ENCODE measurements at places on chromosomes 3 and 15.

- peaks cover 8% of the 10 kb centered on the region for H3K36me3 ChIP-seq
- H3K27me3 ChIP-seq: no peaks in the 10 kb centered on the region
- H3K4me3 ChIP-seq: no peak overlapping the region
- H3K4me1 ChIP-seq: peaks cover 45% of the 10 kb centered on the region
Measured at GRCh38 chr3:71072287-71072686, 511.2 kb downstream of the FOXP1 start.

- H3K4me1 ChIP-seq: peaks cover 45% of the 10 kb centered on the region
- DNase-seq: peak; percentile 62
- H3K27ac ChIP-seq: peak within 1 kb of the TSS; percentile 99
- H3K36me3 ChIP-seq: peaks cover 9% of the 10 kb centered on the region
- peaks cover 13% of the 10 kb centered on the region for H3K27me3 ChIP-seq
- H3K4me3 ChIP-seq: peak within 1 kb of the TSS; percentile 97
Measured at GRCh38 chr3:113531826-113532697, at the start of gene SIDT1. Gene SIDT1 (plus strand): TSS chr3:113532555. CDS start chr3:113533022, 467 bp downstream.

GRCh38 chr15:93705753-93706455 lies 525.5 kb upstream of the MCTP2 start:
- H3K36me3 ChIP-seq: no peaks in the 10 kb centered on the region
- no peak overlapping the region for H3K27ac ChIP-seq
- no peaks in the 10 kb centered on the region for H3K27me3 ChIP-seq
- no peaks in the 10 kb centered on the region for H3K4me1 ChIP-seq
- no peak for DNase-seq
- no peak overlapping the region for H3K4me3 ChIP-seq

DNA sequence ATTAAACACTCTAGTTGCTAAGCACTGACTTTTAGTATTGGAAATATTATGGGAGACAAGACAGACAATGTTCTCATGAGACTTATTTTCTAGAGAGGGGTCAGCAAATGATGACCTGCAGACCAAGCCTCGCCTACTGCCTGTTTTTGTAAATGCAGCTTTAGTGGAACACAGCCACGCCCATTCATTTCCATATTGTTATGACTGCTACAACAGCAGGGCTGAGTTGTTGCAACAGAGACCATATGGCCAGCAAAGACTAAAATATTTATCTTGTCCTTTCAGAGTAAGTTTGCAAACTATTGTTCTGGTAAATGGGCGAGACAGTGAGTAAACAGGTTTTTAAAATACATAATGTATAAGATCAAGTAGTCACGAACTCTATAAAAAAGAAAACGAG lies 570.2 kb downstream of the NTRK3 start:
- peaks cover 7% of the 10 kb centered on the region for H3K4me1 ChIP-seq
- DNase-seq: no peak
- no peaks in the 10 kb centered on the region for H3K36me3 ChIP-seq
- H3K4me3 ChIP-seq: no peak overlapping the region

GRCh38 chr15:96268442-96269204 lies 61.9 kb upstream of the NR2F2 start:
- no peak overlapping the region for H3K4me3 ChIP-seq
- no peak overlapping the region for H3K27ac ChIP-seq
- no peaks in the 10 kb centered on the region for H3K36me3 ChIP-seq

- DNase-seq: no peak
- H3K4me3 ChIP-seq: no peak overlapping the region
- no peaks in the 10 kb centered on the region for H3K4me1 ChIP-seq
- H3K27me3 ChIP-seq: no peaks in the 10 kb centered on the region
Measured at GRCh38 chr3:177905173-177906125, 630.8 kb upstream of the KCNMB2 start.

GRCh38 chr15:82548700-82549099 lies 8.4 kb upstream of the RPS17 start:
- peak; percentile 63 for DNase-seq
- H3K27me3 ChIP-seq: peaks cover 13% of the 10 kb centered on the region
- no peaks in the 10 kb centered on the region for H3K36me3 ChIP-seq
- no peaks in the 10 kb centered on the region for H3K4me1 ChIP-seq

- no peak overlapping the region for H3K4me3 ChIP-seq
- peaks cover 4% of the 10 kb centered on the region for H3K4me1 ChIP-seq
- H3K27me3 ChIP-seq: no peaks in the 10 kb centered on the region
- DNase-seq: no peak
Measured at GRCh38 chr3:108158251-108158650, 64.0 kb downstream of the IFT57 start.

DNA sequence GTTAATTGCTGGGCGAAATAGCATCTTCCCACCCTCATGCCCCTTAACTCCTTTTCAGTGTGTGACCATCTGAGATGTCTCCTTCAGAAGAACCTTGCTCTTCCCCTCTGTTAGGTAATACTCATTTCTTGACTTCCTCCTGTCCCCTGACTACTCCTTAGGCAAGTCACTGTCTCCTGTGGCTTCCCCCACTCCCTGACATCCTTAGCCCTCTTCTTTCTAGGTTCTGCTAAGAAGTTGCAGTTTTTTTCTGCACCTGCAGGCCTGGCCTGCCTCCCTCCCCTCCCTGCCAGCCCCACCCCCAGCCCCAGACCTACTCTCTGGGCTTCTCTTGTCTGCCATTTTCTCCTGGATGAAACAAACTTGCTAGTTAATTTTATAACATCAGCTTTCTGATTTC lies 15.2 kb upstream of the EID1 start:
- H3K4me1 ChIP-seq: peaks cover 22% of the 10 kb centered on the region
- H3K4me3 ChIP-seq: no peak overlapping the region
- no peak for DNase-seq

DNA sequence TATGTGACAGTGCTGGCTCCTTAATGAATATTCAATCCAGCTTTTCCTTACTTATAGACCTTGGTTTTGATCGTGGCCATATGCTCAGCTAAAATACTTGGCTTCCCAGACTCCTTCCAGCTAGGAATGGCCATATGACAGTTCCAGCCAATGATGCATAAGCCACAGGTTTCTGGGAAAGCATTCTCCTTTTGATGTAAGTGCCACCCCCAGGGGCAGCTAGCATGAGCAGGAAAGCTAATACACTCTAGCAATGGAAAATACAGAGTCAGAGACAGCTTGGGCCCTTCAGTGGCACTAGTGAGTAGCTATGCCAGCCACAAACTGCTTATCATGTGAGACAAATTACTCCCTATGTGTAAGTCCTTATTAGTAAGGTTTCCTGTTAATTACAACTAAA lies 26.7 kb downstream of the TBC1D2B start:
- H3K36me3 ChIP-seq: peaks cover 49% of the 10 kb centered on the region
- no peak for DNase-seq
- peak overlapping the region; percentile 78 for H3K4me3 ChIP-seq
- peaks cover 87% of the 10 kb centered on the region for H3K4me1 ChIP-seq
- H3K27ac ChIP-seq: peak overlapping the region; percentile 97

DNA sequence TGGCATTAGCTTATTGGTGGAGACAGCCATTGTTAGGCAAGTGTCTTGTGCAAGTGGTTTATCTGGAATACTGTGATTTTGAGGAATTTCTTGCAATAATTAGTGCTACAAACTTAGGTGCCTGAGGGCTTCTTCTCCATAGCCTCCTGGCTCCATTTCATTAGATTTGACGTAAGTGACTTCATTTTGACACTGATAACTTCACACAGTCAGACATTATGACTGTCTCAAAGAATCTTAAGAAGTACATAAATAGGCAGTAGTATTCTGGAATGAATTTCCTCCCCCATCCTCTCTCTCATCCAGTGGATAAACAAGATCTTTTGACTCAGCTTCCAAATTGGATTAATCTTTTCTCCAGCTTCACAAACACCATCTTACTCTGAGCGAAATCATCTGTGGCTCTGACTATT lies 19.0 kb downstream of the ARL14 start:
- no peaks in the 10 kb centered on the region for H3K36me3 ChIP-seq
- peaks cover 5% of the 10 kb centered on the region for H3K4me1 ChIP-seq
- no peak for DNase-seq
- H3K4me3 ChIP-seq: no peak overlapping the region
- H3K27me3 ChIP-seq: peaks cover 1% of the 10 kb centered on the region

- H3K4me1 ChIP-seq: peaks cover 65% of the 10 kb centered on the region
- no peak for DNase-seq
- H3K4me3 ChIP-seq: no peak overlapping the region
- peaks cover 12% of the 10 kb centered on the region for H3K36me3 ChIP-seq
- no peak overlapping the region for H3K27ac ChIP-seq
Measured at GRCh38 chr3:46286947-46287565, 44.8 kb downstream of the CCR3 start.

DNA sequence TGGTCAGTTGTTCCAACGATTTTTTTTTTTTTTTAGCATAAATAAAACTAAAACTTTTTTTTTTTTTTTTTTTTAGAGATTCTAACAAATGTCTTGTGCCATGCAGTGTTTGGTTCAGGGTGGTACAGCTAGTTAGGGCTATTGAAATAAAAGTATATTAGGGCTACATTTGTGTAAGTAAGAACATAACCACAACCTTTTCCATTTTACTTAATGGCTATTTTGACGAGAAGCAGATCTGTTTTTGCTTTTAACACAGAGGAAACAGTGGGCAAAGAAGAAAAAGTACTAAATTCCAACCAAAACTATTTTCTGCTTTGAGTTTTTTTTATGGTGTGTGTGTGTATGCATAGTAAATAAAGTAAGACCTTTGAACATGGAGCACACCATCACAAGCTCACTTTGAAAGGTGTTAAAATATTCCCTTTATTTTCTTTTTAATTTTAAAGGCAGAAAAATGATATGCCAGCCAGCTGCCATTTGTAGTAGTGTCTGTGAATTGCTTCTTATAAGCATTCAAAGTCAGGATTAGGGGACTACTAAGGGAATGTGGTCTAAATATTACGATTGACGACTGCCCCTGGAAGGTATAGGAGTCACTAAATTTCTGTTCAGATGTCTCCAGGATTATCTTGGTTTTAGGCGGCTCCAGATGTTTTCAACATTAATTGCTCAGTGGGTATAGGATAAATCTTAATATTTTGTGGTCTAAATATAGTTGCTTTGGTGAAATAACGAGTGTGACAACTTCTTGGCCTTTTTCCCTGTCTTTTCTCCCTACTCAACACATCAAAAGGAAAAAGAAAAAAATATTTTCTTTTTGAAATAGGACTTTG lies 3.1 kb downstream of the RARB start:
- peaks cover 2% of the 10 kb centered on the region for H3K36me3 ChIP-seq
- no peak overlapping the region for H3K27ac ChIP-seq
- peaks cover 42% of the 10 kb centered on the region for H3K27me3 ChIP-seq
- peaks cover 5% of the 10 kb centered on the region for H3K4me1 ChIP-seq
- DNase-seq: no peak
- no peak overlapping the region for H3K4me3 ChIP-seq

DNA sequence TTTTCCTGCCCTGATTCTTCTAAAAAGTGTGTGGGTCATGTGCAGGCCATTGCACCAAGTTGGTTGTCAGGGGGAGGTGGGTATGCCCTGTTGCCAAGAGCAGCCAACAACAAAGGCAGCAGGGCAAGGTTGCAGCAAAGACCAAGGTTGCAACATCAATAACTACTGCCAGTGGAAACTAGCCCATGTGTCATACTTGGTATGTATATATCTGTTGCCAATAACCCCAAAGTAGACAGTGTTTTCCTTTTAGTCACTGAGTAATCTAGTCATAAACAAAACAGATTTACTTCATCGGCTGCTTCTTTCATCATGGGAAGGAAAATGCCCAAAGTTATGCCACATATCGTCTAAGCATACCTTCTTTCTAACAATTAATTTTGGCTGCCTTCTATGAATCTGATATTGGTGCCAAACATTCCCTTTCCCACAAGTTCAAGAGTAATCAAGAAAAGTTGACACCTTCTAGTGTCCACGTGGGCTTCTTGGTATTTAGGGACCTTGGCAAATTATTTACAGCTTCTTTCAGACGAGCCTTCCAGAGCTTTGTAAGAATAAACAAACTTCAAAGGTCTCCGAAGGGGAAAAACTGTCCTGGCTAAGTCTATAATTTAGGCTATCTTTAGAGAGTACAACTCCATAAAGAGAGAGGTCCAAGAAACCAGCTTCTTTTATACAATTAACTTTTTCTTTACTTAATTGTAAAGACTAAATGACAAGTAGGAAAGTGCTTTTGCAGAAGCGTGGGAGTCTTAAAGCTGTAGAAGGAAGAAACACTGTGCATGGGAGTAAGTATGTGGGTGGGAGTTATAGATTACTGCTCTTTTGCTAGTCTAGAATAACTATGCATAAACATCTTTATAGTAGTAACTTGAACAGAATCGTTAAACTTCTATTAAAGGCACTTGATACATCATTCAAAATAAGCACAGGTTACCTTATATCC lies 10.0 kb upstream of the MBNL1 start:
- peak overlapping the region; percentile 92 for H3K27ac ChIP-seq
- peaks cover 78% of the 10 kb centered on the region for H3K4me1 ChIP-seq
- H3K4me3 ChIP-seq: peak overlapping the region; percentile 79
- H3K36me3 ChIP-seq: peaks cover 41% of the 10 kb centered on the region
- no peaks in the 10 kb centered on the region for H3K27me3 ChIP-seq
- DNase-seq: peak; percentile 79

- H3K27ac ChIP-seq: no peak overlapping the region
- no peaks in the 10 kb centered on the region for H3K36me3 ChIP-seq
- DNase-seq: no peak
- no peak overlapping the region for H3K4me3 ChIP-seq
- no peaks in the 10 kb centered on the region for H3K4me1 ChIP-seq
- no peaks in the 10 kb centered on the region for H3K27me3 ChIP-seq
Measured at GRCh38 chr3:147832611-147833010, 423.4 kb downstream of the ZIC1 start.

DNA sequence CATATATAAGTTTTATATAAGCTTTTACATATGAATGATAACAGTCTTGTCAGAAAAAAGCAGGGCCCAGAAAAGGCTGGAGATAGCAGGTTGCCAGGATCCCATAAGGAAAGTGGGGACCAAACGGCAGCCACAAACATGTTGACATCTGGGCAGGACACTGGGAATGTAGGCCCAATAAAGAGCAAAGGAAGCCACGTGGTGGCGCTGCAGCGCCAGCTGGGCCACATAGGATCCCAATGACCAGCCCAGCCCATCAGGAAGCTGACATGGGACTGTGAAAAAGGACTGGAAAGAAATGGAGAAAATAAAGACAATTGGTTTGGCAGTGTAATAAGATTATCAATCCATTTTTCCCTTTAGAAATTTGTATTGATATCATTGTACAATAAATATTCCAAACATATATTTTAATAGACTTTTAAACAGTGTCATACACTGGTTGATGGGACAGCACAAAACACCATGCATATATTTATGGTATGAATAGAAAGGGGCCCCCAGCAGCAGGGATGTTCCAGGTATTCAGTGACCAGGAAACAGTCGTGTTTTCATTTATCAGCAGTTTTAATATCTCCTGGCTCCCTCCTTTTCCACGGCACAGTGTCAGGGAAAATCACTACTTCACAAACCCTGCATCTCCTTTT lies 89.0 kb upstream of the STRIT1 start:
- H3K4me3 ChIP-seq: no peak overlapping the region
- no peaks in the 10 kb centered on the region for H3K4me1 ChIP-seq
- DNase-seq: no peak
- peaks cover 2% of the 10 kb centered on the region for H3K27me3 ChIP-seq
- no peak overlapping the region for H3K27ac ChIP-seq

- H3K4me3 ChIP-seq: no peak overlapping the region
- H3K27ac ChIP-seq: no peak overlapping the region
- no peaks in the 10 kb centered on the region for H3K27me3 ChIP-seq
- peaks cover 2% of the 10 kb centered on the region for H3K4me1 ChIP-seq
Measured at GRCh38 chr15:28165791-28166190, 66.7 kb upstream of the OCA2 start.

Data from T-helper 2 cell treated with Interferon-gamma antibody and Interleukin-4, amounts not matched to agents 5 μg/mL and 100 μg/mL, for 36 hours (primary cell).